ENCODE measurements at places on chromosomes 11 and 22.

GRCh38 chr11:128832121-128832497 is 35.0 kb downstream of the KCNJ1 start:
- no peak for DNase-seq

GRCh38 chr11:134004496-134005172 is 47.9 kb upstream of the IGSF9B start:
- no peak for DNase-seq

- no peak for DNase-seq
Observed at GRCh38 chr11:69249311-69250185, 44.4 kb upstream of the MYEOV start.

- no peak for DNase-seq
Observed at GRCh38 chr11:119011476-119012053, 6.6 kb downstream of the RPS25 start.

DNA sequence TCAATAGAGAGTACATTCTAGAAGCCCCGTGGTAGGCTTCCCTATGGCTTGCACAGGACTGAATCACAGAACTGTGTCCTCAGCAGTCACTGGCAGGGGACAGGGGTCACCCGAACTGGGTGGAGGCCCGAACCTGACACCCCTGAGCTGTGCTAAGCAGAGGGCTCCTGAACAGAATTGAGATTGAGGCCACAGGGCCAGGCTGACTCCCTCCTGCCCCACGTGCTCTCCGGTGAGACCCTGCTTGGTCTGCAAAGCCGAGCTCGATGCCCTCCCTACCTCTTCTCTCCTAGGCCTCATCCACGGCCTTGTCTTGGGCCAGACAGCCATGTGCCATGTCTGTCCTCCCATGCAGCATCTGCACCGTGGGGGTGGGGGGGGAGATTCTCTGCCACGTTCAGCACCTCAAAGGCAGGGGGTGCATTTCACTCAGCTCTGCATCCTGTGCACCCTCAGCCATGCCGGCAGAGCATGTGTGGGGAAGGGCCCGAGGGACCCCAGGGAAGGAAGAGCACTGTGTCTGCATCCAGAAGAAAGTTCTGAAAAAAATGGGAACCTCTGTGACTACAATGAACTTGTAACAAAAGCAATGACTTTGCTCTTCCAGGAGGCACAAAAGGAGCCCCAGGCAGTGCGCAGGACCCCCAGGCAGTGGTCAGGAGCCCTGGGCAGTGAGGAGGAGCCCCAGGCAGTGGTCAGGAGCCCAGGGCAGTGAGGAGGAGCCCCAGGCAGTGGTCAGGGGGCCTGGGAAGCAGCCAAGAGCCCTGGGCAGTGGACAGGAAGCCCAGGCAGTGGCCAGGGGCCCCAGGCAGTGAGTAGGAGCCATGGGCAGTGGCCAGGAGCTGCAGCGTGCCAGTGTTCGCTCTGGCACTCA is 76.7 kb upstream of the SEPTIN5 start:
- no peak for DNase-seq

DNA sequence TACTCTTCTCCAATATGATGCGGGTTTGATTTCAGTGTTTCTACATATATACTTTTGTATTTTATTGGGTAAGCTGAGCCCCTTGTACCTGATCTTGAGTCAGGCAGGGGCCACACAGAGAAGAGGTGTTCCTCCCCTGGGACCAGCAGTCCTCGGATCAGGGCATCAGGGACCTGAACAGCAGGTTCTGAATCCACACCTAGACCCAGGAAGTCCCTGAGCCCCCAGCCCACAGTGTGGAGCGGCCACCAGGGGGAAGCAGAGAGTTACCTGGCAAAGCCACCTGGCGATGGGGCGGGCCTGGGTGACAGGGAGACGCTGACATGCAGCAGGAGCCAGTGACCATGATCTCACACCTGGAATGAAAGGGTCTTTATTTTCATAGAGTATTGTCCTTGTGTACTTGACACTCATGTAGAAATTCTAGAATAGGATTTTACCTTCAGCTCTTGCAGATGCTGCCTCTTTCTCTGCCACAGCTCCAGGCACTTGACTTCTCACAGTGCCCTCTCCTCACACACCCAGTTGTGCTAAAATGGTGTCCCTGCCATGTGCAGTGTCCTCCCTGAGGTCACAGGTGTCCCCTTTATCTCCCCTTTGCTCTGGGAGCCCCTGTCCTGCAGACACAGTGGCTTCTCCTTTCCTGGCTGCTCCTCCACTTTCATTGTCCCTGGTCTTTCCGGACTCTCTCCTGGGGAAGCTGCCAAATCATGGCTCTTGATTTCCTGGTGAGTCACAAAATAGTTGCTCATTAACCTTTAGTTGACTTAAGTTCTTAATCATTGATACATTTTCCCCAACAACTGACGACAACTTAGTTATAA is 48.5 kb downstream of the GGTLC2 start:
- peak; percentile 57 for DNase-seq

GRCh38 chr11:69307871-69308431 is 14.0 kb downstream of the MYEOV start:
- DNase-seq: no peak

DNA sequence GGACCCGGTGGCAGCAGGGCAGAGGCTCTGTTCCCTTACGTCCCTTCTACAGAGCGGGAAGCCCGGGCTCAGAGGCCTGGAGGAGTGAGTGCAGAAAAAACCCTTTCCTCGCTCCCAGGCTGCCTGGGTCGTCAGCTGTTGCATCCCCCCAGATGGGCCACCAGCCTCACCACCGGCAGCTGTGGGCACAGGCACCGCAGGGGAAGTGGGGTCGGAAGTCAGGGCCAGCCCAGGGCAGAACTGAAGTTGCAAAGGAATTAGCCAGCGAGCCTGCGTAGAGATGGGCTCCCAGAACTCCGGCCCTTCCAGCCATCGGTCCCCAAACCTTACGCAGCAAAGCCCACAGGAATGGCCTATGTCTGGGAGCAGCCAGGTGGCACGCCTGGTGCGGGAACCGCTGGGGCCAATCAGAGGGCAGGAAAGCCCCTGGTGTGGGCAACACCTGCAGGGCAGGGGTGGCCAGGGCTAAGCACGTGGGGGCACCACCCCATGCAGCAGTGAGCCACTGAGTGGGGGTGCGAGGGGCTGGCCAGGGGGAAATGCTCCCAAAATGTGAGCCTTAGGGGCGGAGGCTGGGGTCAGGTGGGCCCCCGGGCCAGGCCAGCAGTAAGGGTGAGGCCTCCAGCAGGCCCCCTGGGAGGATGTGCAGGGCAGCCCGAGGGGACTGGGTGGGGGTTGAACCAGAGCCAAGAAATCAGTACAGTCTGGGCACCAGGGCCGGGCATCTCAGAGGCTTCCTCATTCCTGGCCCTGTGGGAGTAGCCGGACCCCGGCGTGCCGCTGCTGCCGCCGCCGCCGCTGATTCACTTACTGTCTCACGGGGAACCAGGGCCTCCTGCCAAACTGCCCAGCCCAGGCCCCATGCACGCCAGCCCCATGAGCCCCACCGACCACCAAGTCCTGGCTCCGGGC is 58.2 kb downstream of the WNT7B start:
- no peak for DNase-seq

DNA sequence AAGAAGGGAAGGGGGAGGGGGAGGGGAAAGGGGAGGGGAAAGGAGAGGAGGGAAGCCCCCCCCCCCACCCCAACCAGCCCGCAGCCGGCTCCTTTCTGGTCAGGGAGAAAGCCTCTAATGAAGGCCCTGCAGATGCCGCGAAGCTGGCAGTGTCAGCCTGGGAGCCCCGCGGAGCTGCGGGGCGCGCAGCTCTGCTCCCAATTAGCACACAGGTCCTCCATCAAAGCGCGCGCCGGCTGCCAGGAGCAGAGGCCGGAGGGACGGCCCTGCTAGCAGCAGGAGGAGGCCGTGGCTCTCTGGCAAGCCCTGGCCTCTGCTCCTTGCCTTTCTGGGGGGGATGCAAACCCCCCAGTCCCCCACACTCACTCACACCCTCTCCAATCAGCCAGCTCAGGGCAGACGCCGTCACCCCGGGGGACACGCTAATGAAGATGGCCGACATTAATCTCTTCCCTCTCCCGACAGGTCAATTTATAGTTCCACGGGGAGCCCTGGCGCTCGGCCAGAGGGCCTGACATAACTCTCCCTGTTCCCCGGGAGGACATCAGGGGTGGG is 70.5 kb upstream of the TCF20 start:
- DNase-seq: no peak

GRCh38 chr11:124669193-124669592 is 4.3 kb downstream of the SIAE start:
- DNase-seq: peak; percentile 68

- DNase-seq: no peak
Observed at GRCh38 chr22:34950489-34950888, 115.5 kb upstream of the ISX start.

GRCh38 chr11:103322821-103323220 is 213.6 kb downstream of the DYNC2H1 start:
- no peak for DNase-seq

All from CD4-positive, alpha-beta T cell treated with Interleukin-15 for 4 hours (primary cell).